A172 (cell line): ENCODE measurements at places on chromosomes 12 and 14.

- no peak for DNase-seq
Observed at GRCh38 chr14:104386151-104386841, 193.3 kb upstream of the C14orf180 start.

DNA sequence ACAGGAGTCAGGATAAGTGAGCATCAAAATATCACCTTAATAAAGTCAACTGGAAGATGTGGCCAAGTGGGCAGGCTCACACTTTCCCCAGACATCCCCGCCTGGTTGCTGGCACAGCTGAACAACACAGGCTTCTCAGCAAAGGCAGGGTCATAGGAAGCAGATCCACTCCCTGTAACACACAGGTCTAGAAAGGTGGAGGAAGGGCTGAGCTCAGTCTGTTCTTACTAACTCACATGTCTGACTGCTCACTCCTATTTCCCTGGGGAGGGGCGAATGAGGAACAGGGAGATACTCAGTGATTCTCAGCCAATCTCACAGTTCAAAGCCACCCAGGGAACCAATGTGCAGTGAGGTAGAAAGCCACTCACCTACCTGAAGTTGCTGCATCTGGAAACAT lies 45.0 kb upstream of the AMN1 start:
- DNase-seq: no peak

- no peak for DNase-seq
Observed at GRCh38 chr12:46952880-46953483, 126.4 kb upstream of the PCED1B start.

DNA sequence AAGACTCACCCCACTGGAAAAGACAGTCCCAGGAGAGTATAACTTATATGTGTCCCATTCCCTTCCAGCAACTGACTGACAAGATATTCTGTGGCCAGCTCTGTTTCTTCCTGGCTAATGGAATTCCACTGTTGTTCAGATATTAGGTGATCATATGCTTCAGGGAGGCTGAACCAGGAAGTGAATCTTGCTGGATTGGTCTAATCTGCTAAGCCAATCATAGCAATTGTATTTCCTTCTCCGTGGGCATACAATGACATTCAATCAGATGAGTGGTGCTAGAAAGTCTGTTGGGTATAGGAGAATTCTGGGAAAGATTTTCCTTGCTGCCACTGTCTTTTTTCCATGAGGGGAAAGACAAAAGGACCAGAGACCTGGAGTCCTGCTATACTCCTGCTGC lies 12.1 kb downstream of the PYGL start:
- DNase-seq: no peak
